ENCODE measurements at places on chromosomes 6 and 20. TPM values are rescaled to one million over a fixed set of nuclear protein-coding genes. Genes with fewer than 3 reads are reported as not detected.

Gene GSTA3
- not detected for total RNA-seq

Gene NUP43
- total RNA-seq = 27.6 TPM

DNA sequence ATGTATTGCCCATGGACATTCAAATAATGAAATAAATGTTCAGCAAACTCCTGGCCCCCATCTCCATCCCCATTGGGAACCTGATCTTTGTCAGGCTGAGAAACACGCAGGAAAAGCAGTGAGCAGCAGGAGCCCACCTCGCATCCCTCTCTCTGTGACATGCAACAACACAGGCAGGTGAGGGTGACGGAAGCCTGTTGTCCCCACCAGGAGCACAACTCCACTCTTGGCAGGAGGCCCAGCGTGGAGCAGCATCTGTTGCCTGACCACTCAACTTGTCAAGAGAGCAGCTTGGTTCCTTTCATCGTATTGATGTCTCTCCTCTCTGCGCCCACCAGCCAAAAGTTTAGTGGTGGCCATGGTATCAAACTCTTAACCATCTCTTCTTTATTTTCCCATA lies 586.9 kb upstream of the ARID1B start:
- DNase-seq = no peak

GRCh38 chr6:78483553-78484197 lies 383.7 kb upstream of the IRAK1BP1 start:
- DNase-seq = no peak

Gene MPIG6B
- not detected for total RNA-seq

- no peak for DNase-seq
Measured at GRCh38 chr20:17856837-17857605, 111.6 kb downstream of the SNX5 start.

Gene RPRD1B
- 29.2 TPM for total RNA-seq

DNA sequence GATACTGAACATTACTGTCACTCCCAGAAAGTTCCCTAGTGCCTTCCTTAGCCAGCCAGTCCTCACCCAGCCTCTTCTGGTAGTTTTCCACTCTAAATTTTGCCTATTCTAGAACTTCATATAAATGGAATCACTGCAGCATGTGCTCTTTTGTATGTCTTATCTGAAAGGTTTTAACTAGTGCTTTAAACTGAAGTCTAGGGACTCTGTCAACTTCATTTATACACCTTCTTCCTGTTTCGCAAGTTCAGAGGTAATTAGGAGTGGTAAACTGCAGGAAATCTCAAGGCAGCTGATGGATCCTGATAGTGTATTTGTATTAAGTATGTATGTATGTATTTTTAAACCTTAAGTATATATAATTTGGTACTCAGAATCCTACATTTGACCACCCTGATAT lies 94.3 kb downstream of the TCP11 start:
- DNase-seq = no peak

- peak; percentile 45 for DNase-seq
Measured at GRCh38 chr6:35485402-35485877, 11.4 kb downstream of the TEAD3 start.

- no peak for DNase-seq
Measured at GRCh38 chr20:341682-342081, 5.2 kb upstream of the NRSN2 start.

DNA sequence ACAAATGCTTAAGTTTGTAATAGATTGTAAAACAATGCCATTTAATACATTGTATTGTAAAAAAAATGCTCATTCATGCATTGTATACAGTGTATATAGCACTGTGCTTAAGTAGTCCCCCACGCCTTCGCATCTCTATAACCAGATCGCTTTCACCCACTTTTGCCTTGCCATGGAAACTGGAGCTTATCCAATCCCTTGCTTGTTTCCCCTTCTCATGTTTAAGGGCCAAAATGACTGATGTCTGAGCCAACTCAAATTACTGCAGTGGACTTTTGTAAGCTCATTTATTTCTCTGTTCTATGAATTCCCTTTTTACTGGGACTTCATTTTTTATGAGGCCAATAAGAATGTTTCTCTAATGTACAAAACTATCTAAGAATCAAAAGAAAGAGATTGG lies 730.9 kb upstream of the GJE1 start:
- DNase-seq = no peak

Gene MCCD1
- total RNA-seq = not detected

- no peak for DNase-seq
Measured at GRCh38 chr20:45301824-45302271, 4.8 kb upstream of the RBPJL start.

GRCh38 chr6:127547904-127548649 lies 28.9 kb upstream of the C6orf58 start:
- no peak for DNase-seq

Gene CDS2
- total RNA-seq = 153 TPM

Gene DDX43
- total RNA-seq = not detected

Gene PPP1R16B
- 5.3 TPM for total RNA-seq

DNA sequence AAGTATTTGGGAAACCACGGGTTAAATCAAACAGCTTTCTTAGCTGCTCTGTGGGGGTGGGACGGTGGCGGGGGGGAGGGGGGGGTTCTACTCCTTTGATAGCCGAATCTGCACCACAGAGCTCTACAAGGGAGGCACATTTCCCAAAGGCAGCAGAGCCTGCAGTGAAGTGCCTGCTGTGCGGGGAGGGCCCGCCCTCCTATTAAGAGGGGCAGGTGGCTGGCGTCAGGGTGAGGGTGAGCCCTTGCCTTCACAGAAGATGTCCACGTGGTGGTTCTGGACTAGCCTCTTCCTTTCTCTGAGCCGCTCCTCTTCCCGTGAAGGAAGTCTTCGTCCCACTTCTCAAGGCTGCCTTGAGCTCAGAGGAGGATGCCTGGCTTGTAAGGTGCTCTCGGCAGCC lies 174.9 kb upstream of the THBS2 start:
- DNase-seq = no peak

DNA sequence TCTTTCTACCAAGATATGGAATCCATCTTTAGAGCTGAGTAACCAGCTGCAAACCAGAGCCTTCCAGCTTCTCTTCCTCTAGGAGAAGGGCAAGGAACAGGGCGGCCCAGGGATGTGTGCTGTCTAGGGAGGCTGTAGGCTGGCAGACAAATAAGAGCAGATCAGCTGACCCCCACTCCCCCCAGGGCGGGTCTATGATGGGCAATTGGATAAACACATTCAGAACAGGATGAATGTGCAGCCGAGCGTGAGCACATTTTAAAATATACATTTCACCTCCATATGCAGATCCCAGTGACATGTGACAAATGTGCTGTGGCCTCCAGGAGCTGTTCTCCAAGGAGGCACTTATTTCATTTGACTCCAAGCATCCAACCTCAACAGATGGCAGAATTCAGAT lies 580.1 kb downstream of the PTPRT start:
- no peak for DNase-seq

DNA sequence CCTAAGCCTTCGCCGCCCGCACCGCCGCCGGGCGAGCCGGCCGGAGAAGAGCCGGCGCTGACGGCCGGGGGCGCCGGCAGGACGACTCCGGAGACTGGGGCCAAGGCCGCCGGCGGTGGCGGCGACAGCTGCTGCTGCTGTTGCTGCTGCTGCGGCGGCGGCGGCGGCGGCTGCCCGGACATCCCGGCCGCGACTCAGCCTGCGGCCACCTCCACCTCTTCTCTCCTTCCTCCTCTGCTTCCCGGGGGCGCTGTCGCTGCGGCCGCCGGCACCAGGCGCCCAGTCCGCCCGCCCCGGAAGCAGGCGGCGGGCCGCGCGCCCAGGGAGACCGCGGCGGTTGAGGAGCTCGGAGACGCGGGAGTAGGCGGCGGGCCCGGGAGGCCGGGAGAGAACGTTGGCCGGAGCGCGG lies 307 bp downstream of the RANBP9 start:
- DNase-seq = peak; percentile 68

DNA sequence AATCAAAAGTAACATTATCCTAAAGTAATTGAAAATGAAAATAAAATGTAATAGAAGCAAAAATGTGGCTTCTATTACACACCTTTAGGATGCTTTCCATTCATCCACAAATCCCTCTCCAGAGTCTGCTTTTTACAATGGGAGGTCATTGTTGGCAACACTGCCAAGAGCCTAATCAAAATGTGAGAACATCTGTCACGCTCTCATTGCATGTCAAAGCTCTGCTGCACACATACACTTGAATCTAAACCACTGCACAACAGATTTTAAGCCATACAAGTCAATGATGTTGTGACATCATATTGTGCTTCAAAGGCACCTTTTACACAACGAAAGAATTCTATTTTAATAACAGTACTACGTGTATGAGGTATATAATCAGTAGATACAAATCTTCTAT lies 82.1 kb downstream of the PREP start:
- DNase-seq = no peak

GRCh38 chr6:15930207-15930606 lies 198.7 kb upstream of the MYLIP start:
- no peak for DNase-seq

DNA sequence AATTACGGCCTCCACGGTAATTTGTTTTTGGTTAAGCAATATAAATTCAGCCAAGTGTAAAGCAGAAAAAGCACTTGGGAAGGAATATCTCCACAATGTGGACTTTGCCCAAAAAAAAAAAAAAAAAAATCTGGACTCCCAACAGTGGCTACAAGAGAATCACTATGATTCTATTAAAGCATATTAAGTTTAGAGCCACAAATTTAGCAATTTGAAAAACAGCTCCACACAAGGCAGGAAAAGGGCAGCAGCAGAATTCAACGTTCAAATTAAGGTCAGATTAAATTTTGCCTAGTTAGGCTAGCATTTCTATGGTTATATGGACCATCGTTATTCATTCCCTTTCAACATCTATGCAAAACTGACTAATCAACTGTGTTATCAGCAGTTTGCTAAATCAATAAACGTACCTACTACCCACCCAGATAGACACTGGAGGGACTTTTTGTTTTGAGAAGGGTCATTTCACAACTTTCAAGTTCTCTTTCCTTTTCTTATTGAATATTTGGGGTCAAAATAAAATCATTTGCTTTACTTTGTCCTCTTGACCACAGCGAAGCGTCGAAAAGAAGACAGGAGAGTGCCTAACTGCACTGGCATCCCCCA lies 1.0 kb downstream of the MCM9 start:
- no peak for DNase-seq

DNA sequence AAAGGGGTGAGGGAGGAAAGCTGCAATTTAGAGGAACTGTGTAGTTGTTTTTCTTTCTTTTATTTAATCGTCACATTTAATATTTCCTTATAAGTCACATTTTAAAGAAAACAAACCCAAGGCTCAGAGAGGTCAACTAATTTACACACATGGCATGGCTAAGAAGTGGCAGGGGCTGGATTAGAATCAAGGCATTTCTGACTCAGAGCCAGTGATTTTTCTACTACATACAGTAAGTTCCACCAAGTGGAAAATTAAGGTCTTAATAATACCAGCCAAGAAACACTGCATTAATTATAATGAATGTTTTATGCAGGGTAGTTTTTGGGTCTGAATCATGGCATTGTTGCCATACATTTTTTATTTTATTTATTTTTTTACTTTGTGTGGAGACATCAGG lies 607.7 kb upstream of the CITED2 start:
- no peak for DNase-seq

DNA sequence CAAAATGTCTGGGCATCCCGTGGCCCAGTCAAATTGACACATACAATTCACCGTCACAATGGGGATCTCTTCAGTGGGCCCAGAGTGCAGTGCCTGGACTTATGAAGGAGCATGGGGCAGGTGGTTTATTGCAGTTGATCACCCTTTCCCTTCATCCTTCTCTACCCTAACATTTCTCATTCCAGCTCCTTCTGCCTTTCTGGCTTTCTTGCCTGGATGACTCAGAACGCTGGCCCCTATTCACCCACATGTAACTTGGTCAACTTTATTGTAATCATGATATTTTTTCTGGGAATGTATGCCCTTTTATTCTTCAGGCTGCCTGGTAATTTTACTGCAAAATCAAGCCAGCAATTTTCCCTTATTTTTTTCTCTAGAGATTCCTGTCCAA lies 179.9 kb upstream of the DTNBP1 start:
- DNase-seq = no peak

All from glutamatergic neuron (in vitro differentiated cells).